ENCODE measurements at places on chromosomes 1 and 21.

DNA sequence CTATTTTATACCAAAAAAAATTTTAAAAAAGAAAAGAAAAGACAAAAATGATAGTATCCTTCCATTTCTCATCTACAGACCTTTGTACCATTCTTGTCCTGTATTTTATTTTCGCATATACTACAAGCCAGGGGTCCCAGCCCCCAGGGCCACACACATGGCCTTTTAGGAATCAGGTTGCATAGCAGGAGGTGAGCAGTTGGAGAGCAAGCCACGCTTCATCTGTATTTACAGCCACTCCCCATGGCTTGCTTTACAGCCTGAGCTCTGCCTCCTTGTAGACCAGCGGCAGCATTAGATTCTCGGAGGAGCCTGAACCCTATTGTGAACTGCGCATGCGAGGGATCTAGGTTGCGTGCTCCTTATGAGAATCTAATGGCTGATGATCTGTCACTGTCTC, 39.8 kb downstream of the RASSF5 start:
- DNase-seq = no peak

DNA sequence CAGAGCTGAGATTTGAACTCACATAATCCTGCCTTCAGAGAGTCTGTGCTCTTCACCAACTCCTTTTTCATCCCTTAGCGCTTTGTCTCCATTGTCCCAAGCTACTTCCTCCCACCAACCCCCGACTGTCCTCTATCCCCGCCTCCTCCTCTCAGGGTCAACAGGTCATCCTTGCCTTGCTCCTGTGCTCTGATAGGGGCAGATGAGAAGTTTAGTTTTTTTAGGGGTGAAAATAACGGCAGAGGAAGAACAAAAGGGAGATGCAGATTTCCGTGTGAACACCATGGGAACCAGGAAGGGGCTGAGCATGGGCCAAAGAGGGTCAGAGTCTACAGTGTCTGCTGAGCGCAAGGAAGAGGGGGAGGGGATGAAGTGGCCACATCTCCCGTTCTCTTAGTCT, 31.9 kb downstream of the GLUL start:
- DNase-seq = no peak

GRCh38 chr1:67850151-67850551, 16.9 kb upstream of the GNG12 start:
- DNase-seq = no peak

DNA sequence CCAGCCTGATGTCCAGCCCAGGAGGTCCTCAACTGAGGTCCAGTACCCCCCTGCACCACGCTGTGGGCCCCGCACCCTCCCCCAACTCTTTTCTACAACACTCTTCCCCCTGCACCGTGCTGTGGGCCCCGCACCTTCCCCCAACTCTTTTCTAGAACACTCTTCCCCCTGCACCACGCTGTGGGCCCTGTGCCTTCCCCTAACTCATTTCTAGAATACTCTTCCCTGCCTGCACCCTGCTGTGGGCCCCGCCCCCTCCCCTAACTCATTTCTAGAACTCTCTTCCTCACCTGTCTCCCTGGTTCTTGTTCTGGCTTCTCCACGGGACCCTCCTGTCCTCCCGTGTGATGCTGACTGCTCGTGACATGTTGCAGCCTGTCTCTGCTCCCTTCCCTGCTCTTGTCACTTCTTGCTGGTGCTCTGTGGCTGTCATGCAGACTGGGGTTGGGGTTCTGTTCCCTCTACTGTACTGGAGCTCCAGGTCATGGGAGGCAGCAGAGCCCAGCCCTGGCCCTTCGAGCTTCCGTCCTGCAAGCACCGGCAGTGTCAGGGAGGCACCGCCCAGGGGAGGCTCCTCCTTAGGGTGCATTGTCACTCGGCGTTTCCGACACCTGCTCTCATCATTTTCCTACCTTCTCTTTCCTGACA, 160.1 kb upstream of the COL6A1 start:
- DNase-seq = no peak

DNA sequence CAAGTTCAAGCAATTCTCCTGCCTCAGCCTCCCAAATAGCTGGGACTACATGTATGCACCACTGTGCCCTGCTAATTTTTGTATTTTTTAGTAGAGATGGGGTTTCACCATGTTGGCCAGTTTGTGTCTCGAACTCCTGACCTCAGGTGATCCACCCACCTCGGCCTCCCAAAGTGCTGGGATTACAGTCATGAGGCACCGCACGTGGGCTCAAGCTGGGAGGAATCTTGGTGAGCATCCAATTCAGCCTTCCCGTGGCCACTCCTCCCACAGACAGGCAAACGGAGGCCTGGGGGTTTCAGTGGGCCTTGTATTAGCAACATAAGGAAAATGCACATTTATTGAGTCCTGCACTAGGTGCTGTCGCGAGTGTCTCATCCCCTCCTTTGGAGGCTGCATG, 24.5 kb upstream of the VWA5B1 start:
- no peak for DNase-seq

- no peak for DNase-seq
Observed at GRCh38 chr1:156226116-156226538, 13.3 kb downstream of the PMF1 start.

GRCh38 chr1:238778113-238778512, 608.3 kb upstream of the CHRM3 start:
- DNase-seq = no peak

DNA sequence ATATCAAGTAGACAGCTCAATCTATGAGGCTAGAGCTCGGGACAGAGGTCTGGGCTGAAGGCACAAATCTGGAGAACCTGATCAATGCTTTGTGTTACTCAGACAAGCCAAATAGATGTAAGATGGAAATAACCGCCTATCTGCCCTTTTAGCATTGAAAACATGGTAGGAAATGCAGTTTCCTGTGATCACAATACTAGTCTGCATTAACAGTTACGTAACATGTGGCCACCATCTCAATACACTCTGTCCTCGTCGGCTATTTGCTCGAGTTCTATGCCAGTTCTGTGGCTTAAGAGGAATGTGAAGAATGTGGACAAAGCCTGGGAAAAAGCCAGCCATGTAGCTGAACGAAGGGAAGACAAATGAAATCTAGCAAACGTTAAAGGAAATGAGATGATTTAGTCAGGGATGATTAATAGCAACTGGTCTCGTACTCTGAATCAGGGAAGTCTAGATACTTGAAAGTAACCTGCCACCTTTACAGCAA, 73.3 kb downstream of the HSF2BP start:
- DNase-seq = no peak

- DNase-seq = peak; percentile 76
Observed at GRCh38 chr1:156119503-156120209, 5.1 kb downstream of the LMNA start.

- DNase-seq = no peak
Observed at GRCh38 chr1:53956308-53957168, 10.4 kb downstream of the LRRC42 start.

- DNase-seq = no peak
Observed at GRCh38 chr1:66182551-66183178, 351.3 kb upstream of the SGIP1 start.

GRCh38 chr1:7549277-7550161, 221.6 kb upstream of the VAMP3 start:
- DNase-seq = no peak

DNA sequence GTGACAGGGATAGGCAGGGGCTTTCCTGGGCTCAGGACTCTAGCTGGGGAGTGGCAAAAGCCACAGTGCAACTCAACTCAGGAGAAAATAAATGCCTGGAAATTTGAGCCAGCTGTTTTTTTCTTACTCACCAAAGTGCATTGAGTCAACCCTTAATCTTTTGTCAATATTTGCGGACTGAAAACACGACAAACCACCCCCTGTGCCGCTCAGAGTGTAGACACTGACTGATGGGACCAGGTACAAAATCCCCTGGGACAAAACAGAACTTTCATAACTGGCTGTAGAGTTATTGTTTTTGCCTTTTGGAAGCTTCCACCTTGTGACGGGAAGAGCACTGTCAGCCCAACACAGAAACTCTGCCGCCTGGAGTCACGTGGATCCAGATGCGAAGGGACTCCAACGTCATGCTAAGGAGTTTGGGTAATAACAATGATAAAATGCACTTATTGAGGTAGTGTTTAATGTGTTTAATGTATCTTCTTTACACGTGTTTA, 164.6 kb downstream of the PLPP3 start:
- DNase-seq = no peak

GRCh38 chr1:241939798-241940197, 17.8 kb upstream of the BECN2 start:
- no peak for DNase-seq

- no peak for DNase-seq
Observed at GRCh38 chr1:213969958-213970555, 17.7 kb upstream of the PROX1 start.

- DNase-seq = peak; percentile 99
Observed at GRCh38 chr1:91885716-91886506, at the start of gene TGFBR3. TSS of gene TGFBR3 (minus strand) at chr1:91886151. CDS start at chr1:91861531, 24,620 bp downstream.

- DNase-seq = peak; percentile 53
Observed at GRCh38 chr1:157137408-157138219, 581 bp downstream of the ETV3 start.
